ENCODE measurements at places on chromosomes 16 and 17.

- DNase-seq: no peak
These were observed 68.8 kb downstream of the ITFG1 start for GRCh38 chr16:47392081-47392480.

DNA sequence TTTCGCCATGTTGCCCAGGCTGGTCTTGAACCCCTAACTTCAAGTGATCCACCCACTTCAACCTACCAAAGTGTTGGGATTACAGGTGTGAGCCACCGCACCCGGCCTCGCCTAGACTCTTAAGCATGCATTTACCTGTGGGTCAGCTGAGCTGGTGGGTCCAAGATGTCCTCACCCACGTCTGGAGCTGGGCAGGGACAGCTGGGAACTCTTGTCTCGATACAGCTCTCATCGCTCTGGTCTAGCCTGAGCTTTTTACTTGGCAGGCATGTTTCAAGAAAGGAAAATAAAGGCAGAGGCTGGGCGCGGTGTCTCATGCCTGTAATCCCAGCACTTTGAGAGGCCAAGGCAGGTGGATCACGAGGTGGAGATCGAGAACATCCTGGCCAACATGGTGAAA, 56.9 kb upstream of the PHOSPHO1 start:
- DNase-seq: no peak

DNA sequence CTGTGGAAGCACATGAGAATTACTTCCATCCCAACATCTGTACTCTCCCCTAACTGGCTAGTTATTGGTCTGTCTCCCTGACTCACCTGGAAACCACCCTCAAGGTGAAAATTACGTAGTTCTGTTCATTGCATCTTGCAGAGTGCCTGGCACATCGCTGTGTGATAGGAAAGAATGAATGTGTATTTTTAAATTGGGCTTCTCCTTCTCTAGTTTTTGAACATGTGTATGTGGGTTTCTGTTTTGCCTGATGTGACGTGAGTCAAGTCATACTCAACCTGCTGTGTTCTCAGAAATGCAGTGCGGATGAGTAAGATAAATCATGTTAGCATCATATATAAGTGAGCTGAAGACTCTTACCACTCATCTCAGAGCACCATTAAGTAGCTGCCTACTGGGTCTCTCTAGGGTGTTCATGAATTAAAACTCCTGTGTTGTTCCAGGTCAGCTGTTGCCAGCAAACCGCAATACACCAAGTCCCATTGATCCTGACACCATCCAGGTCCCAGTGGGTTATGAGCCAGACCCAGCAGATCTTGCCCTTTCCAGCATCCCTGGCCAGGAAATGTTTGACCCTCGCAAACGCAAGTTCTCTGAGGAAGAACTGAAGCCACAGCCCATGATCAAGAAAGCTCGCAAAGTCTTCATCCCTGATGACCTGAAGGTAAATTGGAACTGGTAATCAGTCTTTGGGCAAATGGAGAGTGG, 50.2 kb downstream of the HLF start:
- DNase-seq: no peak

- DNase-seq: no peak
These were observed 13.3 kb downstream of the TBKBP1 start for GRCh38 chr17:47707056-47707804.

GRCh38 chr16:28096983-28097899, 33.7 kb upstream of the GSG1L start:
- no peak for DNase-seq

- DNase-seq: no peak
These were observed 1.1 kb downstream of the TOX3 start for GRCh38 chr16:52545898-52546266.

DNA sequence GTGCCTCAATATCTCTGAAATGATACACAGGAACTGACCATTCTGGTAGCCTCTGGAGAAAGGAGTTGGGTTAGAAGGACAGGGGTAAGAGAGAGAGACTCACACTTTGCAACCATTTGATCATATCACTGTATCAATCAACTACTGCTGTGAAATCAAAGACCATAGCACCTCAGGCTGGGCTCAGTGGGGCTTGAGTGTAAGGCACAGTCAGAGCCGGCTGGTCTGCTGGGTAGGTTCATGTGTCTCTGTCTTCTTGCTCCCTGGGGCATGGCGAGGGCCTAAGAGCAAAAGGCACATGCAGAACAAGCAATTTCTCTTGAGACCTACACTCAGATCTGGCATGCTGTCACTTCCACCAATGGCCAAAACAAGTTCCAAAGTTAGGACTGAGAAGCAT, 46.7 kb upstream of the C16orf82 start:
- DNase-seq: no peak

- DNase-seq: no peak
These were observed at the start of gene CDH5 for GRCh38 chr16:66366433-66367299. CDH5 (plus strand) TSS chr16:66366691; CDS start chr16:66379338, 12,647 bp downstream.
